Pancreas (tissue), 10 donors: ENCODE measurements at places on chromosomes 6 and 20.

GRCh38 chr20:60263725-60264709 is 305.8 kb downstream of the CDH26 start:
- no peak for DNase-seq

GRCh38 chr20:11429889-11430519 is 487.7 kb upstream of the BTBD3 start:
- DNase-seq: no peak

DNA sequence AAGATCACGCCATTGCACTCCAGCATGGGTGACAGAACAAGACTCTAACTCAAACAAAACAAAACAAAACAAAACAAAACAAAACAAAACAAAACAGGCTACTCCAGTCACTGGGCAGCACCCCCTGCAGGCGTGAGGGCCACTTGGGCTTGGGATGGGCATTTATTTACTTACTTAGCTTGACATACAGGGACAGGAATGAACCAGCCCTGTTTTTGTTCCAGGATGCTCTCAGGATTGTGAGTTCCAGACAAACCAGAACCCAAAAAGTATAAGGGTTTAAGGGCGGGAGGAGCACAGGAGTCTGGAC is 4.0 kb upstream of the PTPN1 start:
- DNase-seq: no peak

DNA sequence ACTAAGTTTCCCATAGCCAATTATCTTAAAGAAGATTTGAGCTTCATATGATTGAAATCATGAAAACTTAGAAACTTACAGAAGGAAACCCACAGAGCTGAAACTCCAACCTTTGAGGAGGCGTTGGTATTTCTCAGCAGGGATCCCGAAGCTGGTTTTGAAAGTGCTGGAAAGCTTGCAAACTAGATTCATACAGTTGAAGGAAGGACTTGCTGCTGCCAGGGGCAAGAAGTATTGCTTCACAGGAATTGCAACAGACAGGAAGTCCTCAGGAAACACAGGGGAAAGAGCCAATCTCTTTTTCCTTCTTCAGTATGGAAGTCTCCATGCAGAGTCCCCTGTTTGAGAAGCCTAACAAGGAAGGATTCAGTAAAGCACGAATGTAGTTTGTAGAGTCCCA is 419.7 kb downstream of the CD109 start:
- DNase-seq: no peak

DNA sequence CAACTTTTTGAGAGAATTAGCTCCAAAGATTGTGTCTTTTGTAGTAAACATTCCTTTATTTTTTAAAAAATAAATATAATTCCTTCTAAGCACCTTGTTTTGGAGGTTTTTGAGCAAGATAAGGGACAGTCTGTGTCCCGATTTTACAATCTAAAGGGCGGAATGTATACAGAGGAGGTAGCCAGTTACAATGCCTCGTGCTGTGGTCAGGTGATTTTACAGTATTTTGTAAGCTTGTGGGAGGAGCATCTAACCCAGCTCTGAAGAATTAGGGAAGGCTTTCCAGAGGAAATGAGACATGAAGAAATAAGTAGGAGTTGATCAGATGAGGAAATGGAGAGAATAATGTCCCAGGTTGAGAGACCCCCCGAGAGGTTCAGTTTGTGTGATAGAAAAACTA is 1.3 kb downstream of the HINT3 start:
- DNase-seq: no peak

GRCh38 chr6:111862741-111863140 is 10.5 kb downstream of the FYN start:
- no peak for DNase-seq
